SK-N-DZ (cell line): ENCODE measurements at places on chromosomes 5 and 9.
A peak's percentile ranks its signal among the peaks of the same experiment; 100 is the strongest.

DNA sequence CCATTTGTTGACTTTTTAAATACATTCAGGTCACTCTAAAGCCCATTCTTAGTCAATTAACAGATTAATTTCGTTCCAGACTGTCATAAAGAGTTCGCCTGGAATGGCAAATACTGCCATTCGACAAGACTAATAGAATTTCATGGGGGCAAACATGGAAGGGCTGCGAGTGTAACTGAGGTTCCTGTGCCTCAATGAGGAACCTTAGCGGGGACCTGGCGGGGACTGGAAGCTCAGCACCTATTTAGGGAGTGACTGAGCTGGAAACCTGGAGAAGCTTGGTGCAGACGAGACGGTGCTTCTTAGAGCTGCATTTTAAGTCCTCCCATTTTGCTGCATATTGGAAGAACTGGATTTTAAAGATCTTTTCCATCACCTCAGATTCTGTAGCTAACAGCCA lies 3.4 kb downstream of the VCAN start:
- peak; percentile 18 for DNase-seq

GRCh38 chr5:170641589-170642031 lies 137.8 kb downstream of the KCNIP1 start:
- DNase-seq: no peak

DNA sequence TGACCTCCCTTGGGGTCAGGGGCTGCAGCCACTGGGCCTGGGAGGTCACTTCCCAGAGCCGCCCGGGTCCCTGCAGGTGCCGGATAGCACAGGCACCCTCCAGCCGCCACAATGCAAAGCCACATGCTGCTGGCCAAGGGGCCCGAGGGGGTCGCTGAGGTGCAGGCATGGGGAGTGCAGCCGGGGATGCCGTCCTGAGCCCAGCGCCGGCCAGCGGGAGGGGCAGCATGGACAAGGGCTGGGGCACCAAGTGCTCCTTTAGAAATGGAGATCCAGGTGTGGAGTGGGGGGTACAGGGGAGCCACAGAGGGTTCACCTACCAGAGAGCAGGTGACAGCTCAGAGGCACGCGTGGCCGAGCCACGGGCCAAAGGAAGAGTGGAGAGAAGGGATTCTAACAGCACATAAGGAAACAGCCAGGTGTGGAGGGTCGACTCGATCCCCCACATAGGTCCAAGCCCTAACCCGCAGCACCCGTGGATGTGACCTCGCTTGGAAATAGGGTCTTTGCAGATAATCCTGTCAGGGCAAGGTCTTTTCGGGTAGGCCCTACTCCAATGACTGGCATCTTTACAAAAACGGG lies 24.7 kb downstream of the ZDHHC11B start:
- no peak for DNase-seq

DNA sequence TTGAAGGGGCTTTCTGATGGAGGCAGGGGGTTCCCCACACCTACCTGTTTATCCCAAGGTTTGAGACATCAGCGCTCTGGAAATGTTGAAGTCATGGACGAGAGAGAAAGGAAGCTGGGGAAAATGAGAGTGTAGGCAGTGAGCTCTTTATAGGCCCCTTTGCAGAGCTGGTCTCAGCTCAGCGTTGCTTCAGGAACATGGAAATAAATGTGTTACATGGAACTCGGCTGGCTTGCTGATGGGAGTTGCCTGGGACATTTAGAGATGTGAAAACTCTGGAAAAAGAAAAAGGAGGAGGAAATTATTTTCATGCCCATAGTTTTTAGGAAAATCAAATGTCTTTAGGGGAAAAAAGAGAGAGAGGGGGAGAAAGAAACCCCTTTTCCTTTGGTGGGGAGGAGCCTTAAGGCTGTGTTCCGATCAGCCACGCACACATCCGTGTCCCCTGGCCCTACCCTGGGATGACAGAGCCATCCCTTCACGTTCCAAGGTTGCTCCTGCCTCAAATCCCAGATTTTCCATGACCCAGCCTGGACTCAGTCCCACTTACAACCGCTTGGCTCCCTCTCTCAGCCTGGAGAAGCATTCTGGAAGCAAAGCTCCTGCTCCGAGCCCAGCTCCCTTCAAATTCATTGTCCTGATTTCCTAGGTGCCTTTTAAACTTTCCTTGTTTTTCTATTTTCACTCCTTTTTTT lies 78.3 kb downstream of the COL27A1 start:
- DNase-seq: no peak
